ENCODE measurements at places on chromosomes 16 and 17. TPM values are rescaled to one million over a fixed set of nuclear protein-coding genes. Genes with fewer than 3 reads are reported as not detected.

DNA sequence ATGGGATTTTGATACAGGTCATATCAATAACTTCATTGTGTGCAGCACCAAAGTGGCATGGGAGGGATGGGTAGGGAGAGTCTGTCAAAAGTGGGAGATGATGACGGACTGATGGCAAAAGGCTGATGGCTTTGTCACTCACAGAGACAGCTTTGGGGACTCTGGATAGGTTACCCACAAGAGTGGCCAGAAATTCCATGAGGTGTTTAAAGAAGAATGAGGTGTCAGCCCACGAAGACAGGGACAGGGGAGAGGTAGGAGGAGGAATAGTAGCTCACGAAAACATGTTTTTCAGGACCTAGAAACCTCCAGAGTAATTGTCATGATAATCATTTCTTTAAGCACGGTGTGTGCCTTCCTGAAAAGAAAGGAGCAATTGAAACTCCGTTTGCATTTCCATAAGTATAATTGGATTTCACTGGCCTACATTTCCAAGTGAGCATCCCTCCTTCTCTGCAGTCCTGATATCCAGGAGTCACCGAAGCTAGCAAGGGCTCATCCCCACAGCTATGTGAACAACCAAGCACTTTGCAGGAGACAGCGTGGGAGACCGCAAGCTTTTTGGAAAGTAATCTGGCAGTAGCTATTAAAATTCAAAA lies 60.0 kb downstream of the HSD17B2 start:
- no peak for DNase-seq
- H3K4me3 ChIP-seq, result no peak overlapping the region
- H3K4me1 ChIP-seq, result no peaks in the 10 kb centered on the region

NPIPA3 gene
- total RNA-seq, result 1.6 TPM

GABARAP gene
- 287 TPM for total RNA-seq

DNA sequence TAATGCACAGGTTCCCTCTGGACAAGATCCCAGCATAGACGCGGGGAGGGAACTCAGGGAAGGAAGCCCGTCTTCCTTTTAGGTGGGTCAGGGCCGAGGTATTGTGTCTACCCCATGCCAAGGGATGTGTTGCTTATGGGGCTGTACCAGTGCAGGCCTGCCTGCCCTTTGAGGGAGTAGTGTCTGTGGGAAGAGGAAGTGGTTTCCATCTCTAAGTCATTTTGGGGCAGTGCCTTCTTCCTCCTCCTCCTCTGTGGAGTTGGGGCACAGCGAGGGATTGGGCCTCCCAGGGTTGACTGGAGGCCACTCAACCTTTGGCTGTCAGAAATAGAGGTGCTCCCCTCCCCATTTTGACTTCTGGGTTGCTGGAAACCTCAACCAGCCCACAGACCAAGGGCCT lies 26.5 kb downstream of the GJD3 start:
- no peak for DNase-seq
- peaks cover 4% of the 10 kb centered on the region for H3K36me3 ChIP-seq
- no peak overlapping the region for H3K4me3 ChIP-seq
- H3K27me3 ChIP-seq, result no peaks in the 10 kb centered on the region
- H3K4me1 ChIP-seq, result peaks cover 30% of the 10 kb centered on the region
- H3K27ac ChIP-seq, result no peak overlapping the region

DNA sequence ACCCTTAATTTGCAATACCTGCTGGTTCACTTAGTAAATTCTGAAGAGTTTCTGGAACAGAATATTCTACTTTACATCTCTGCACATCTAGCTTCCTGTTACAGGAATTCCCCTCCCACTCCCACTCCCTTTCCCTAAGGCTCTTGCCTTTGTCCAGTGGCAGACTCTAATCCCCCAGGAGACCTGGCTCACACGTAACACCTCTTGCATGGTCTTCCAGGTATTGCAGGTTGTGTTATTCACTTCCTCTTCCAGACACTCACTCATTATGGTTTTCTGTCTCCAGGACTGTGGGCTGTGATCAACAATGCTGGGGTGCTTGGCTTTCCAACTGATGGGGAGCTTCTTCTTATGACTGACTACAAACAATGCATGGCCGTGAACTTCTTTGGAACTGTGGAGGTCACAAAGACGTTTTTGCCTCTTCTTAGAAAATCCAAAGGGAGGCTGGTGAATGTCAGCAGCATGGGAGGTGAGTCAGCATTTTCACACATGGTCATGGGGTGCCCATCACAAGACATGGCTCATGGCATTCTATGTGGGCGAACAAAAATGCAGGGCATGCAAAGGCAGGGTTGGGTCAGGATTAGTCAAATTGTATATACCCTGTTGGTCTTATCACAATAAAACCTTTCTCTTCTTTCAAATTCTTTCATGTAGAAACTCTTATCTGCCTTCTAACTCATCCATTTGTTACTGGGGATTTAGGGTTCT lies 35.8 kb downstream of the HSD17B2 start:
- H3K27ac ChIP-seq, result no peak overlapping the region
- no peak for DNase-seq
- peaks cover 6% of the 10 kb centered on the region for H3K4me1 ChIP-seq

Measured in HCT116 (cell line).